ENCODE measurements at places on chromosomes 7 and 10. TPM values are rescaled to one million over a fixed set of nuclear protein-coding genes. Genes with fewer than 3 reads are reported as not detected.

The SLF2 gene
- 34.2 TPM for total RNA-seq

- H3K27ac ChIP-seq = no peak overlapping the region
- no peaks in the 10 kb centered on the region for H3K36me3 ChIP-seq
- H3K27me3 ChIP-seq = no peaks in the 10 kb centered on the region
Measured at GRCh38 chr7:30001998-30002397, 12.4 kb upstream of the SCRN1 start.

GRCh38 chr10:88896994-88897853, 17.2 kb downstream of the STAMBPL1 start:
- no peaks in the 10 kb centered on the region for H3K4me1 ChIP-seq
- no peak overlapping the region for H3K4me3 ChIP-seq
- peak overlapping the region; percentile 20 for H3K27ac ChIP-seq

DNA sequence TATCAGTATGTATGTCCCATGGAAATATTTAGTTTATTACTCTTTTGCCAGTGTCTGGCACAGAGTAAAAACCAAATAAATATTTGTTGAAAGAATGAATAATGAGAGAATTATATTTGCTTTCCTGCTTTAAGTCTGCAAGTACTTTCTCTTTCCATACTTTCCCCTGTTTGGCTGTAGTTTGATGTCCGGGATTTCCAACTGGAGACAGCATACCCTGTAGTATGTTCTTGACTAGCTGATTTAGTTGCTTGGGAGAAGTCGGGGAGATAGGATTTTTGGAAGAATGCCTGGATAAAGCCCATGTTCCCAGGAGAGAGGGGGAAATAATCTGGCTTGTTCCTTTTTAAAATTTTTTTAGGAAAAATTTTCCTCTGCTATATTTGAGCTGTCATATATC, 516.1 kb downstream of the CCSER2 start:
- H3K36me3 ChIP-seq = no peaks in the 10 kb centered on the region
- no peaks in the 10 kb centered on the region for H3K27me3 ChIP-seq
- no peak overlapping the region for H3K27ac ChIP-seq

GRCh38 chr10:32373031-32373430, 26.1 kb upstream of the EPC1 start:
- DNase-seq = no peak
- H3K4me1 ChIP-seq = no peaks in the 10 kb centered on the region
- H3K4me3 ChIP-seq = no peak overlapping the region
- H3K27me3 ChIP-seq = no peaks in the 10 kb centered on the region
- no peak overlapping the region for H3K27ac ChIP-seq

The CPXM2 gene
- total RNA-seq = 16.7 TPM

DNA sequence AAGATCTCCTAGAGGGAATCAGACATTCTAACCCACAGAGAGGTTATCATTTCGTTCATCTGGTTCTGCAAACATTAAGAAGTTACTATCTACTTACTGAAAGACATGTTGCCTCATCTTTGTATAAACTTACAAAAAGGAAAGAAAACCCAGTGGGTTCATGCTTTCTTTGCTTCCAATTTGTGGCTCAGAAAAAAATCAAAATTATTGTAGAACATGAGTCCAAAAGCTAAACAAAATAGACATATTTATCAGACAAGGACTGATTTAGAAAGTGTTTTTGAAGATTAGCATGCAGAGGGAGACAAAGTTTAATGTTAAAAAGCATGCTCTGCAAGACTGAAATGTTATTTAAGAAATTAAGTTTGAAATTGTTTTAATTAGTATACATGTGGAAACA, 123.1 kb downstream of the MBL2 start:
- H3K4me1 ChIP-seq = peaks cover 3% of the 10 kb centered on the region
- H3K27ac ChIP-seq = no peak overlapping the region
- no peaks in the 10 kb centered on the region for H3K36me3 ChIP-seq
- H3K4me3 ChIP-seq = no peak overlapping the region
- H3K27me3 ChIP-seq = no peaks in the 10 kb centered on the region
- DNase-seq = no peak

DNA sequence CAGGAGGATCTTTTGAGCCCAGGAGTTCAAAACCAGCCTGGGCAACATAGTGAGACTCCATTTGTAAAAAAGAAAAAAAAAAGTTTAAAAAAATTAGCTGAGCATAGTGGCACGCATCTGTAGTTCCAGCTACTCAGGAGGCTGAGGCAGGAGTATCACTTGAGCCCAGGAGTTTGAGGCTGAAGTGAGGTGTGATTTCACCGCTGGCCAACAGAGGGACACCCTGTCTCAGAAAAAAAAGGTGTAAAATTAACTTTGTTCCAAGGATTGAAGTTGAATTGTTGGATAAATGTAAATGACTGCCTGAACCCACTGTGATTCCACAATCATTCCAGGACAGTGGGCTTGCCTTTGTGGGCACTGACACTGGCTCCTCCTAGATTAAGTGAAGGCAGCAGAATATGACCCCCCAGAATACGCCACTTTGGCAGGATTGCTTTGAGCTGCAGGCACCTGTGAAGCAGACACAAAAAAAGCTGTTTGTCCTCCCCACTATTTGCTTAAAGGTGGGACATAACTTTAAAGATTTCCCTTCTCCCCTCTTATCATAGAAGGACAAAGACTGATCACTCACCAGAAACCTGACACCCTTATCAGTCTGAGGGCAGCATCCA, 57.2 kb upstream of the FOXI2 start:
- no peak overlapping the region for H3K27ac ChIP-seq
- DNase-seq = no peak
- H3K27me3 ChIP-seq = no peaks in the 10 kb centered on the region
- no peak overlapping the region for H3K4me3 ChIP-seq
- no peaks in the 10 kb centered on the region for H3K4me1 ChIP-seq

The ITGB8 gene
- total RNA-seq = 154 TPM

- no peak overlapping the region for H3K27ac ChIP-seq
- H3K27me3 ChIP-seq = peaks cover 76% of the 10 kb centered on the region
- H3K4me3 ChIP-seq = peak overlapping the region; percentile 58
- no peaks in the 10 kb centered on the region for H3K4me1 ChIP-seq
- DNase-seq = no peak
Measured at GRCh38 chr7:157684157-157684908, 347.5 kb downstream of the DNAJB6 start.

DNA sequence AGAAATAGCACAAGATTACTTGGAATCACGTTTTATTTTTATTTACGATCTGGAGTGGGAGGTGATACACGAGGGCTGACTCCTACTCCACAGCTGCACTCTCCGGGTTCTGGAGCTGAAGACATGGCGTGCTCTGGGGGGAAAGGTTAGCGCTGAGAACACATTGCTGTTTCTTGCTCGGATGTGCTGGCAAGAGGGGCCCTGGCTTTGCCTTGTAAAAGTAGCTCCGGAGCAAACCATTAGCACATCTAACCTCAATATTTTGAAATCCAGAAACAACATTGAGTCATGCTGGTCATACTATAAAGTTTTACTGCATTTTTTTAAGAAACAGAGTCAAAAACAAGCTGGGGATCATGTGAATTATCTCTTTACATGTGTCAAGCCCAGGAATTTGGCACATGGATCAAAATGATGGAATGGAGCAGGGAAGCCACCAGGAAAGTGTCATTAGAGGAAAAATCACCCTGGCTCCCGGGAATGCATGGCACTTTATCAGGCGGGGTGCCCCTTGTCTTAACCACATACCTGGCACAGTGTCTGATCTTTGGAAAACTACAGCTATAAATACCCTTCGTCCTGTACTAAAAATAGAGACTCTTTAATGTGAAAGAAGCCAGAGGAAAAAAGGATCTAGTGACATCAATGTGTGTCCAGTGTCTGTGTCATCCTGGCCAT, 31.6 kb upstream of the LYZL1 start:
- peak; percentile 38 for DNase-seq
- no peak overlapping the region for H3K4me3 ChIP-seq
- no peaks in the 10 kb centered on the region for H3K4me1 ChIP-seq
- peak overlapping the region; percentile 23 for H3K27ac ChIP-seq
- no peaks in the 10 kb centered on the region for H3K27me3 ChIP-seq

The CABCOCO1 gene
- 1.3 TPM for total RNA-seq

The CALHM1 gene
- total RNA-seq = not detected

The PNLIPRP3 gene
- 0.29 TPM for total RNA-seq

- H3K27ac ChIP-seq = no peak overlapping the region
- DNase-seq = no peak
- H3K36me3 ChIP-seq = no peaks in the 10 kb centered on the region
- no peaks in the 10 kb centered on the region for H3K27me3 ChIP-seq
- no peaks in the 10 kb centered on the region for H3K4me1 ChIP-seq
Measured at GRCh38 chr7:116407165-116407564, 92.4 kb upstream of the CAV2 start.

The UFSP1 gene
- total RNA-seq = 4.2 TPM

GRCh38 chr7:151853896-151854719, 22.8 kb downstream of the PRKAG2 start:
- no peak overlapping the region for H3K4me3 ChIP-seq
- no peak overlapping the region for H3K27ac ChIP-seq
- no peaks in the 10 kb centered on the region for H3K36me3 ChIP-seq
- no peaks in the 10 kb centered on the region for H3K27me3 ChIP-seq
- DNase-seq = peak; percentile 39
- H3K4me1 ChIP-seq = peaks cover 10% of the 10 kb centered on the region

The TMEM26 gene
- 17.4 TPM for total RNA-seq

- no peaks in the 10 kb centered on the region for H3K36me3 ChIP-seq
- no peak for DNase-seq
- H3K27ac ChIP-seq = no peak overlapping the region
Measured at GRCh38 chr10:62726142-62726541, 78.4 kb upstream of the ADO start.

DNA sequence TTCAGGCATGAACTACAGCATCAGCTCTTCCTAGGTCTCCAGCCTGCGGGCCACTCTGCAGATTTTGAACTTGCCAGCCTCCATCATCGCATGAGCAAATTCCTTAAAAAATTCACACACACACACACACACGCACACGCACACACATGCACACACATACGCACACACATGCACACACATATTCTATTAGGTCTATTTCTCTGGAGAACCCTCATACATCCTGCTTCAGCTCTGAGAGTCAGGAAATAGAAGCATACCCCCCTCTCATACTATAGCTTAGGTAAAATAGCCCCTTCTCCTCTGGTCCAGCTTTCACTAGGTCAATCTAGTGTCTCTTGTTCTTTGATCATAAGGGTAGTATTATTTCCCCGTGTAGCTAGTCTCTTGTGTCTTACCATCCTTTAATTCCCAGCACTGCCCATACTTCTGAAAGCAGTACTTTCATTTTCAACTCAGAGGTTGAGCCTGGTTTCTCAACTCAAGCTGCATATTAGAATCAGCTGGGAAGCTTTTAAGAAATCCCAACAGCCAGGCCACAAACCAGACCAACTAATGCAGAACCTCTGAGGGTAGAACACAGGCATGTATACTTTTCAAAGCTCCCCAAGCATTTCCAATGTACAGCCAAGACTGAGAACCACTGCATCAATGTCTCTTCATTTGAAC, 30.9 kb upstream of the ITGB8 start:
- H3K4me3 ChIP-seq = no peak overlapping the region
- no peak for DNase-seq
- H3K27ac ChIP-seq = no peak overlapping the region
- no peaks in the 10 kb centered on the region for H3K27me3 ChIP-seq
- H3K4me1 ChIP-seq = no peaks in the 10 kb centered on the region
- H3K36me3 ChIP-seq = no peaks in the 10 kb centered on the region

The TUBAL3 gene
- total RNA-seq = not detected

DNA sequence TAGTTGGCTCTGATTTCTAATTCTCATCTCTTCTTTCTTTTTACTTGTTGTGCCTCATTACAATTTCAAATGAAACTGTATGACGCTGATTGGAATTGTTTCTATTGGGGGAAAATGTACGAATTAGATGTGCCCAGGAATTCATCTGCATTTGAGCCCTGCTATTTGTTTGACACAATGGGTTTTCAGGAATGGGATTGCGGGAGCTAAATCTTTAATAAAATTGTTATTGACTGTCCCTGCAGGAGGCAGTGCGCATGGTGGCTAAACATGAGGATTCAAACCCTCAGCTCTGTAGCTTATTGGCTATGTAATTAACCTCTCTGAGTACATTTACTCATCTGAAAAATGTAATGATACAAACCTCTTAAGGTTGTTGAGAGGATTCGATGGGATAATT, 181.6 kb downstream of the NXPH1 start:
- no peaks in the 10 kb centered on the region for H3K27me3 ChIP-seq
- no peaks in the 10 kb centered on the region for H3K4me1 ChIP-seq
- no peaks in the 10 kb centered on the region for H3K36me3 ChIP-seq
- H3K4me3 ChIP-seq = no peak overlapping the region

DNA sequence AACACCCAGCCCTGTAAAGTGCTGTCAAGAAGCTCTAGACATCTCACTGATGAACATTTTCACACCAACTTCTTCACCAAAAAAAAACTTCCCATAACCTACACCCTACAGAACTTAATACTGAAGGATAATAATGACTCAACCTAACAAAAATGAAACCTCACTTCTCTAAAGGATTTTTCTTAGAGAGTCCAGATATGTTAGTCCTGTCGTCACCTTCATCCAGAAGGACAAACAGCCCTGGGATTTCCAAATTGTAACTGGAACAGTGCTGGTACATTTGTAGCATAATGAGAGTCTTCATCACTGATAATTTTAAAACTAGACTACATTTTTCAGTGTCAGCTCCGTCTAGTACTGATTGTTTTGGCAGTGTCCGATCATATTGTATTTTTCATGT, 528.6 kb upstream of the CELF2 start:
- H3K4me3 ChIP-seq = no peak overlapping the region
- H3K27ac ChIP-seq = no peak overlapping the region
- H3K27me3 ChIP-seq = no peaks in the 10 kb centered on the region
- no peaks in the 10 kb centered on the region for H3K4me1 ChIP-seq
- DNase-seq = no peak
- H3K36me3 ChIP-seq = no peaks in the 10 kb centered on the region

The ACSM6 gene
- total RNA-seq = 0.66 TPM

The OPN1SW gene
- total RNA-seq = not detected

DNA sequence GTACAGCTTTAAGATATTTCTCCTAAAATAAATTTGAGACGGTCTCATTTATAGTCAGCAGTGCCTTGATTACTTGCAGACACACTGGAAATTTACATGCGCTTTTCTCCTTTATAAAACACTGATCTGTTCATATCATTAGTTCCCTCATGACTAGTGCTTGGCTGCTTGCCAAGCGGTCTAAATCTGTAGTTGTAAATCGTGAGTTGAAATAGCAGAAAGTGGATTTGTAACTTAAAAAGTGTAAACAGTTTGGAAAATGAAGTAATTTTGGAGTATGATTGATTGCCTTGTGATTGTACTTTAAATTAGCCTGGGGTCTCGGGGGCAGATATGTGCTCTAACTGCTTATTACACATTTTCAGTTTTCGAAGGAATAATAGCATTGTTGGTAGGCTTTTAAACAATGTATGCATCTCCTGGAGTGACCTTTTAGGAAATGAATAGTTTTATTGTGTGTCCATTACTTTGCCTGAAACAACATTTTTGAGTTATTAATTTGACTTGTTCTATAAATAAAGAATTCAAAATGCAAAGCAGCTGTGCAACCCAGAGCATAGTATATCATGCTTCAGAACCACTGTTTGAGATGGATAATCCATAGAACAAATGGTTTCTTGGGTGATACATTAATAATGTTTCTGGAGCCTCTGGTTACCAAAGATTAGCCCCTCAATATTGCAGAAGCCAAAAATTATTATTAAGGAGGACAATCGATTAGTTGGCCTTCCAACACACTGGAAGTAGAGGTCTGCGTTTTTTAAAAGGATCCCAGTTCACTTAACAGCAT, 73.3 kb downstream of the ARID5B start:
- H3K4me1 ChIP-seq = peaks cover 4% of the 10 kb centered on the region
- H3K27ac ChIP-seq = peak overlapping the region; percentile 46
- H3K36me3 ChIP-seq = no peaks in the 10 kb centered on the region
- no peak for DNase-seq
